Right kidney (tissue), 9 donors: ENCODE measurements at places on chromosomes 11 and 22.

GRCh38 chr11:112128483-112129121, 35.3 kb downstream of the IL18 start:
- DNase-seq, result no peak

GRCh38 chr22:43561415-43562178, 149.8 kb downstream of the MPPED1 start:
- no peak for DNase-seq

GRCh38 chr11:85040166-85040565, 587.0 kb downstream of the DLG2 start:
- no peak for DNase-seq

DNA sequence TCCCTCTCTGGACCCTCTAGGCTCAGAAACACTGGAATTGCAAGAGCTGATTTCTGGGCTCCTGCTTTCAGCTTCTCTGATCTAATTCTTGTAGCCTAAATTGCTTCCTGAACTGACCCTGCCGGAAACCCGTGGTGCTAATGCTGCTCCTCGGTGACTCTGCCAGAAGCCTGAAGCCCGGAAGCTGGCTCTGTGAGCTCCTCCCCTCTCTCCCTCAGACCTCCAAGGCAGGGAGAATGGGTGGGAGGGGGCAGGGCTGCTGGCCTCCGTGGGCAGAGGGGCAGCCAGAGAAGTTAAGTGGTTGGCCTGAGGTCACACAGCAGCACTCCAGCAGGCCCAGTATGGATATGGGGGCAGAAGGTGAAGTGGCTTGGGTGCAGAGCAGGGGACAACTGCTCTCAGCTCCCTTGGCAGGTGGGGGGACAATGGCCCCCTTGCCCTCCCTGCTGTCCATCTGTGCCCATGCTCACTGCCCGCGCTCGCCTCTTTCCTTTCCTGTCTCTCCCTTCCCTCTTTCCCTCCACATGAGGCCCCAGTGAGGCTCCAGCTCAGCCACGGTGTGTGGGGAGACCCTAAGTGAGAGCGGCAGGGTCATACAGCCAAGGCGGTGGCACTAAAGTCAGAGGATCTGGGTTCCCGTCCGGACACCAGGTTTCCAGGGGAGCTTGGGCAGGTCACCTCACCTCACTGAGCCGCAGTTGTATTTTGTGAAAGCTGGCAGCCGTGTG, 16.2 kb downstream of the CAPN5 start:
- DNase-seq, result no peak

- no peak for DNase-seq
Observed at GRCh38 chr11:44764583-44764982, 37.8 kb downstream of the TSPAN18 start.

- DNase-seq, result no peak
Observed at GRCh38 chr11:36703055-36703404, 105.0 kb upstream of the RAG2 start.

- DNase-seq, result no peak
Observed at GRCh38 chr11:47498584-47499152, 49.7 kb upstream of the RAPSN start.
